ENCODE measurements at places on chromosomes 6 and 20.
A peak's percentile ranks its signal among the peaks of the same experiment; 100 is the strongest.

- DNase-seq, result no peak
These were observed 81.3 kb upstream of the MAP3K7 start for GRCh38 chr6:90668141-90668540.

DNA sequence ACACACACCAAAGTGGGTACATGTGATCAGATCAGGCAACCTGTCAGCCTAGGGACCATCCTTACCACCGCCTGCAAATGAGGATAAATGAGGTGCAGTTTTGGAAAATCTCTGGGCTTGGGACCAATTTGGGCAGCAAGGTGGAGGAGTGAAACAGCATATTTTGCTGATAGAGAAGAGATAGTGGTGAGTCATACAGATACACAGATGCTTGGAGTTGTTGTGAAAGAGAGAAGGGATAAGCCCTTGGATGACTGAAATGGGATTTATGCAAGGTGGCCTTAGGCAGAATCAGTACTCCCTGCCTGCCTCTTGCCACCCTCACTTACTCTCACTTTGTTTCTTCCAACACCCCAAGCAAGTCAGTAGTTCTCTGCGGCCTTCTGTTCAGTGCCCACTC lies 34.7 kb downstream of the BMP2 start:
- no peak for DNase-seq

DNA sequence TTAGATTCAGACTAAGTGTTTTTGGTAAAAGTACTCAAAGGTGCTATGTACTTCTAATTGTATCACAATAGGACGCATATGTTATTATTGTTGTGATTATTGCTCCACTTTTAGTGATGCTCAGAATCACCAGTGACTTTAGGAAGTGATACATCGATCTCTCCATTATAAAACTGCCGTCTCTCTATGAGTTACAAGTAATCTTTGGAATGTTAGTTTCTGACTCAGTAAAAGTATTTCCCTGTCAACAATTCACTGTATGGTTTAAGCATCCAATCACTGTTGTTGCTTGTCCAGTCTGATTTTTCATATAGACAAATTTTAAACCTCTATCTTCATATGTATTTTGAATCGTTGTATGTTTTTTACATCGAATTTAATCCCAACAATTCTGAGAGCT lies 9.4 kb downstream of the DCBLD1 start:
- no peak for DNase-seq

DNA sequence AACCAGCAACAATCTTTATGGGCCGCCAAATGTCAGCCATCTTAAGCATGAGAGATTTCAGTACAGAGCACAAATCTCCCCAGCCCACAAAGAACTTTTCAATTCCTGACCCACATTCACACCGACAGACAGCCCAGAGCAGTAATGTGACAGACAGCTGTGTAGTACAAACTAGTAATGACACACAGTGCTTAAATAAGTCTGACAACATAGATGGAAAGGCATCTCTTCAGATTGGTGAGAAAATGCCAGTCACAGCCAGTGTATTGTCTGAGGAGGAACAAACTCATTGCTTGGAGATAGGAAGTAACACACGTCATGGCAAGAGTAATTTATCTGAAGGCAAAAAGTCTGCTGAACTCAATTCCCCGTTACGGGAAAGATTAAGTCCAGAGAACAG lies 36.0 kb downstream of the KIZ start:
- DNase-seq, result no peak

DNA sequence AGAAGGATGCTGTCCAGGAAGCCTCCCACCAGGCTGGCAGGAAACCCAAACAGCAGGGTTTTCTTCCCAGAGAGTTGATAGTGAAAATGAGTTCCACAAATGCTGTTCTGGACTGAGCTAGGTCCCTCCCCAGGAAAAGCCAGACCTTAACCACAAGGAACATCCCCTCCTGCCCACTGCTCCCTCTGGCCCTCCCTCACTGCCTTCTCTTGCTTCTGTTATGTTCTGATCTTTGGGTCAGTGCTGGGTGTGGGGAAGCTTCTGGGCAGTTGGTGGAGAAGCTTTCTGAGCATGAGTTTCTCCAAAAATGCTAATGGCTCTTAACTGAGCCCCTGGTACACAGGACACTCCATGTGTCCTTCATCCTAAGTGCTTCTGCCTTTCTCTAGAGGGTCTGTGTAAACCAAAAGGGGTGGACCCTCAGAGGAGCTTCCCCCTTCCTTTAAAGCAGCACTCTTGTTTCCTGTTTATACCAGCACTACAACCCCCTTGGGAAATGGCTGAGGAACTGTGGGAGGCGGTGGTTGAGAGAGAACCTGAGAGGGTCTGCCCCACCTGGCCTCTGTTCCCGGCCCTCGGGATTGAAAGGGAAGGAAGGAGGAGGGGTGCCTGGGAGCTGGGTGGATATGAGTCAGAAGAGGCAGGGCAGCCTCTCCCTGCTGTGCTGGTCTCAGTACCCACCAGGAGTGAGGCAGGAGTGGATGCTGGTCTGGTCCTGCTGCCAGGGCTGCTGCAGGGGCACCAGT lies 42.0 kb downstream of the CDS2 start:
- no peak for DNase-seq

- DNase-seq, result no peak
These were observed 1.2 kb downstream of the TGIF2 start for GRCh38 chr20:36574366-36575135.

- DNase-seq, result no peak
These were observed 48.1 kb upstream of the MC3R start for GRCh38 chr20:56200456-56200855.

DNA sequence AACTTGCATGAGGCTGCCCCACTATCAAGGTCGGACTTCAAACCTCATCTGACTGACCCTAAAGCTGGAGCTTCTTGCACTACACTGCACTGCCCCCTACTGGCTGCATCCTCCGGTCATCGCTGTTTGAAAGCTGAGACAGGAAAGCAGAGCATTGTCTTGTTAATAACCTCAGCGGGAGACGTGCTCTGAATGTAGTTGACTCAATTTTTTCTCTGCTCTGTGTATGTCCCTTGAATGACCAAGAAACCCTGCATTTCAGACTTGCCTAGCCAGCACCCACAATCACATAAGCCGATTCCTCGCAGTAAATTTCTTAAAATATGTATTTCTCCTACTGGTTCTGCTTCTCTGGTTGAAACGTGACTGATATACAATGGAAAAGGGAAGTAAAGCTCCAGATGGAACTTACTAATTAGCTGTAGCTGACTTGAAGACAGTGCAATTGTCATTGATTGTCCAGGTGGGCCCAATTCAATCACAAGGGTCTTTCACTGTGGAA lies 27.8 kb downstream of the TCF21 start:
- DNase-seq, result peak; percentile 51

DNA sequence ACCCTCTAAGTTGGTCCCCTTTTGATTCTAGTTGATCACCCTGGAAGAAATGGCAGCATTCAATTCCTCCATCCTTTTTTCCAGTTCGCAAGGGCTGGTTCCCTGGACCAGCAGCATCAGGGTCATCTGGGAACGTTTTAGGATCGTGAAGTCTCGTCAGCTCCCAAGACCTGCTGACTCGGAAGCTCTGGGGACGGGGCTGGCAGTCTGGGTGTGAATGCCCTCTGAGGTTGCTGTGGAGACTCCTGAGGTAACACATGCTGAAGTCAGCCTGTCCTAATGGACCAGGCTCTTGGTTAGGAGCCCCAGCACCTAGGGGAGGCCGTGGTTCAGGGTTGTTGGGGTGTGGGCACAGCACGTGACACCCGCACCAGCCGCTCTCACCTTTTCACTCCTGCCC lies 164.1 kb downstream of the SYNDIG1 start:
- DNase-seq, result no peak

- DNase-seq, result no peak
These were observed 6.3 kb upstream of the SIRPA start for GRCh38 chr20:1888796-1889463.

GRCh38 chr6:32234934-32235333 lies 11.1 kb upstream of the NOTCH4 start:
- no peak for DNase-seq

GRCh38 chr6:74066168-74066871 lies 370.3 kb downstream of the CD109 start:
- no peak for DNase-seq

- no peak for DNase-seq
These were observed 19.0 kb downstream of the RREB1 start for GRCh38 chr6:7126754-7127153.

- no peak for DNase-seq
These were observed 14.2 kb downstream of the EBF4 start for GRCh38 chr20:2706688-2707352.

DNA sequence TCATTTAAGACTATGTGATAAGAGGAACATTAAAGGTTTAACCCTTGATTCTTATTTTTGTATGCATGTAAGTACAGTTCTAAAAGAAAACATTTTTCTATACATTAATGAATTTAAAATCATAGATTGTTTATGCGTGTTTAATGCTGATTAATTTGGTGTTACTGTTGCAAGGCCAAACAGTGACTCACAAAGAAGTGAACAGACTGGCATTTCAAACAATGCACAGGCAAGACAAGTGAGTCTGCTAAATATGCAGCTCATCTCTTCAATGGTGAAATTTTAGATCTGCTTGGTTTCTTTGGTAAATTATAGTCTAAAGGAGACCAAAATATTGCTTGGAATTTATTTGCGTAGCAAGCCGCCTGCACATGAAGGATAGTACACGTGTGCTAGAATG lies 417.4 kb upstream of the SOX4 start:
- no peak for DNase-seq

- DNase-seq, result no peak
These were observed 4.8 kb upstream of the ZNFX1 start for GRCh38 chr20:49282584-49283171.

GRCh38 chr6:118697554-118697953 lies 46.2 kb upstream of the CEP85L start:
- DNase-seq, result no peak

DNA sequence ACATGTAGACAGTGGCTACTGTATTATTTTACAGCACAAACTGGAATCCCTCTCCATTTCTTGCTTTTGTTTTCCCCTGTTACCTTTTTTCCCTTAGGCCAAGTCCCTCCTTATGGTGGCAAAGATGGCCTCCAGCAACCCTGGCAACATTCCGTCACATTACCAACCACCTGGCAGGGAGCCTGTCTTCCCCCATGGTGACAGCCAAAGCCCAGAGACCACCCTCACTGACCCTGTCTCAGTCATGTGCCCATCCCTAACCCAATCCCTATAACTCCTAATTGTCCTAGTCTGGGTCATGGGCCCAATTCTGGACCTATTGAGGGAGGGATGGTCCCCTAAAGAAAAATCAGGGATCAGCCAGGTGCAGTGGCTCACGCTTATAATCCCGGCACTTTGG lies 27.6 kb downstream of the PARD6B start:
- DNase-seq, result no peak

GRCh38 chr6:13053006-13053461 lies 275.3 kb downstream of the TBC1D7 start:
- DNase-seq, result no peak

DNA sequence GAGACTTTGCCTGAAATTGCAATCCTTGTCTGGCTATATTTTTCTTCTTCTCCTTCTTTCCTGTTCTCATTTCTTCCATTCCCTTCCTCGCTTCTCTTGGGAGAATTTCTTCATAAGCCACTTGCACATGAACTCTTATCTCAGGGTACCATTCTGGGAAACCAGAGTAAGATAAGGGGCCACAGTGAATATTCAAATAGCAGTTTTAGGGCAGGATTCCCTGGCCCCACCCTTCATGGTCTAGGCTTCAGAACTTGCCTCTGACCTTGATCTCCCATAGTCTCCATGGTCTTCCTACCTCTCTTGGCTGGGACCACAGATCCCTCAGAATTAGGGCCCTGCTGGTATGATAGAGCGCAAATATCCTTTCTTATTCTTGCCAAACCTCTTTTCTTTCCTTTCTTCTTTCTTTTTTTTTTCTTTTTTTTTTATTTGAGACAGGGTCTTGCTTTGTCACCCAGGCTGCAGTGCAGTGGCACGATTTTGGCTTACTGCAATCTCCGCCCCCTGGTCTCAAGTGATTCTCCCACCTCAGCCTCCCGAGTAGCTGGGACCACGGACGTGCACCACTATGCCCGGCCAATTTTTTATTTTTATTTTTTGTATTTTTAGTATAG lies 123.0 kb upstream of the CITED2 start:
- no peak for DNase-seq

DNA sequence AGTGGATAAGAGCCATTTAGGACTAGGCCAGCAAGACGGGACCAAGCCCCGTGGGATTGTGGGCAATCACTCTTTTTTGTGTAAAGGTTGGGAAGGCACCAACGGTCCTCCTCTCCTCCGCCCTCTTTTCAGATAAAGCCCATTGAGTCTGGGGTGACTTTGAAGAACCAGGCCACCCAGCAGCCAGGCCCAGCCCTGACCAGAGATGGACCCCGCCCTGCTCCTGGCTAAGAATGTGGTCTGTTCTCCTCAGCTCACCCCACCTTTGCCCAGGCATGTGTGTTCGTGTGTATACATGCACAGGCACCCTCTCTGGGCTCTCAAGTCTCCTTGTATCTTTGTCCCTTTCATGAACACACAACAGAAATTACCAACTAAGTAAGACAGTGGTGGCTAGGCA lies 9.1 kb downstream of the SDC4 start:
- no peak for DNase-seq

DNA sequence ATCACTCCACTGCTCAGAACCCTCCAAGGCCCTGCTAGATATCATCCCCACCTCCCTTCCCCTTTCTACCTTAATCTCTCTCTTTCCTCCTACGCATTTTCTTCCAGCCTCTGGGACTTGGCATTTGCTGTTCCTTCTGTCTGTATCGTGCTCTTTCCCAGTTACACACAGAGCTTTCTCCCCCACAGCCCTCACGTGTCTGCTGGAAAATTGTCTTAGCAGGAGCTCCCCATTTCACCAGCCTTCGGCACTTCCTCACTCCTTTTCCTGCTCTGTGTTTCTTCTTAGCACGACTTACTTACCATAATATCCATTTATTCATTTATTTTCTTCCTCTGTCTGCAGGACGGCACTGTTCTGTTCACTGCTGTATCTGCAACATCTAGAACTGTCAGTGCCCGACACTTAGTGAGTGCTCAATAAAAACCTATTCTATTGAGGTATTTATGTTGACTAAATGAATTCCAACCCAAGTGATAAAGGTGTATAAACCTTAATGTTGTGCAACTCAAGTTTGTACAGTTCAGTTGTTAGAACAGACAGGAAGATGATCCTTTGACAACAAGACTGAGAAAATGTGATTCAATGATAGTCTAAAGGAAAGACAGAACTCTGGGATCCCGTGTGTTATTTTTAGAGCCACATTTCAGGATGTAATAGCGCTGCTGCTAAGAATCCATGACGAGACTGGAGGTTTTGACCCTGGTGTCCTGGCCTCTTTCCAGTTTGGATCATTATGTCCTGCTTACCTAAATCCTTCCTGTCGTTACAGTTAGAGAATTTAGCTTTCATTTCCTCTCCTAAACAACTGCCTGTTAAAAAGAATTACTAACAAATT lies 170.1 kb upstream of the LAMP5 start:
- DNase-seq, result no peak

DNA sequence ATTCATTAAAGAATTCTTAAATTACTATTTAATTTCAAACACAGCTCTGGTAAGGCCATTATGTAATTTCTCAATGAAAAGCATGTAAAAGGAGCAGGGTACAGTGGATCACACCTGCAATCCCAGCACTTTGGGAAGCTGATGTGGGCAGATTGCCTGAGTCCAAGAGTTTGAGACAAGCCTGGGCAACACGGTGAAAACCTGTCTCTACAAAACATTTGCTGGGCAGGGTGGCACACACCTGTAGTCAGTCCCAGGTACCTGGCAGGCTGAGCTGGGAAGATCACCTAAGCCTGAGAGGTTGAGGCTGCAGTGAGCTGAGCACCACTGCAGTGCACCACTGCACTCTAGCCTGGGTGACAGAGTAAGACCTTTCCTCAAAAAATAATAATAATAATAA lies 37.4 kb downstream of the MDN1 start:
- no peak for DNase-seq

Data from stimulated activated CD8-positive, alpha-beta memory T cell treated with anti-CD3 and anti-CD28 coated beads, Interleukin-15, amount 100 ng/mL, for 48 hours (primary cell).